ENCODE measurements at places on chromosomes 13 and 19. TPM values are rescaled to one million over a fixed set of nuclear protein-coding genes. Genes with fewer than 3 reads are reported as not detected.

MRPL4 gene
- total RNA-seq = 44.6 TPM

CLDND2 gene
- total RNA-seq = 2.0 TPM

THSD1 gene
- 0.50 TPM for total RNA-seq

DHDH gene
- total RNA-seq = 1.2 TPM

EDNRB gene
- total RNA-seq = not detected

SKA3 gene
- total RNA-seq = not detected

NDUFA7 gene
- 31.0 TPM for total RNA-seq
